ENCODE measurements at places on chromosomes 12 and 14. TPM values are rescaled to one million over a fixed set of nuclear protein-coding genes. Genes with fewer than 3 reads are reported as not detected.

- no peak for DNase-seq
Observed at GRCh38 chr14:52080158-52080800, 11.4 kb upstream of the NID2 start.

DNA sequence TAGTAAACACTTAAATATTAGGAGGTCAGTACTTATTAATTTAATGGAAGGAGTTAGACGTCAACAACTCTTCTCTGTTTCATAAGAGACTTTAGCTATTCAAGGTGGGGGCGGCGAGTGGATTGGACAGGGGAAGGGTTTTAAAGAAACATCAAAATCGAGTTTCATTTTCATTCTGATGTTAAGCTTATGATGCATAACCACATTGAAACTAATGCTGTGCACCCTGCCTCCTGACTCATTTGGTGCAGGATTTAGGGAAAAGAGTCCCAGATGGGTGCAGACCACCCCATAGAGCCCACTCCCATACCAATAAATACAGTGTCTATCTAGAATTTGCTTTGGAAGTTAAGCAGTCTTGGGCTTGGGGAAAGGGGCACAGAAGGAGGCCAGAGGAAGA is 7.4 kb downstream of the ZBTB39 start:
- no peak for DNase-seq

DNA sequence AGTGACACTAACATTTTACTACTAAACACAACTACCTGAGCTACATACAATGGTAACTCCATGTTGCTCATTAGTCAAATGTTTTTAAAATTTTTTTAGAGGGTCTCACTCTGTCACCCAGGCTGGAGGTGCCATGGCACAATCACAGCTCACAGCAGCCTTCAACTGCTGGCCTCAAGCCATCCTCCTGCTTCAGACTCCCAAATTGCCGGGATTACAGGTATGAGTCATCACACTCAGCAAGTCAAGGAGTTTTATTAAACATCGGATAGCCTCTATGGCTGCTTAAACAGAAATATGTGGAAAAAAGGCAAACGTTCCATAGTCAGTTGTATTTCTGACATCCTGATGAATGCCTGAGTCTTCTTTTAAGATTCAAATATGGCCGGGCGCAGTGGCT is 11.1 kb upstream of the NPFF start:
- DNase-seq = no peak

GRCh38 chr14:22660654-22661053 is 16.5 kb upstream of the OR6J1 start:
- DNase-seq = no peak

- DNase-seq = no peak
Observed at GRCh38 chr14:60188115-60188514, 22.9 kb upstream of the DHRS7 start.

- DNase-seq = no peak
Observed at GRCh38 chr12:113403435-113404415, at the start of gene SDS. Gene SDS, minus strand, starts transcription at chr12:113403887. Its CDS starts 4,179 bp downstream, at chr12:113399708.

PTPRB gene
- 162 TPM for total RNA-seq
